ENCODE measurements at places on chromosomes 3 and 15.

DNA sequence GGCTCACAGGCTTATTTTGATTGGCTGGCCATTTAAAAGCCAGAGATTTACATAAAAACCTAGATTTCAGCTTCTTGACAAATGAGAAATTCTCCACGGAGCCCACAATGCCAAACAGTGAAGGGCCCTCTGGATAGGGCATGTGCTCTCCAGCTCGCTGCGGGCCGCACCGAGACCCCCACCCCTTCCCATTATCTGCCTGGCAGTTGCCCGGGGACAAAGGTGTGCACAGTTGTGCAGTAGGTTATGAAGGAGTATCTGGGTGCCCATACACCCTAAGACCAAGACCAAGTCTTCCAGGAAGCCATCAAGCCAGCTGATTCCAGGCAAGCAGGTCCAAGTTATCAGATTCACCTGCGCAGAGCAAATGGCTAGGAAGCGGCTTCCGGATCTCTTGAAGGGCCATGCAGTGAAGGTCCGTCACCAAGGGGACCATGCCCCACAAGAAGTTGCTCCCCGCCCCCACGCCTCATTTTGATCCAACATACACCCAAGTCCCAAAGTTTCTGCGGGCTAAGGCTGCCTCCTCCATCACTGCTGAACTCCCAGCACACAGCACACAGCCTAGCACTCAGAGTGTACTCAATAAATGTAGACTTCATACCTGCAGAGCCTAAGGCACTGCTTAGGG is 1.3 kb downstream of the MRPS25 start:
- DNase-seq: no peak

- no peak for DNase-seq
Measured at GRCh38 chr3:56629451-56629850, 53.6 kb downstream of the TASOR start.

DNA sequence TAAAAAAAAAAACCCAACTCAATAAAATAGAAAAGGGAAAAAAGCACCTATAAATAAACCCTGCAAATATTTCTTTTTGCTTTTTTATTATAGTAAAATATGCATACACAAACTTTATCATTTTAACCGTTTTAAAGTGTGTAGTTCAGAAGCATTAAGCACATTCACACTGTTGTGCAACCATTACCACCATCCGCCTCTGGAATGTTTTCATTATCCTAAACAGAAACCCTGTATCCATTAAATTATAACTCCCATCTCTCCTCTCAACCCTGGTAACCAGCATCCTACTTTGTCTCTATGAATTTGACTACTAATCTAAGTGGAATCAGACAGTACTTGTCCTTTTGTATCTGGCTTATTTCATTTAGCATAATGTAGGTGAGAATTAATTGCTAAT is 15.0 kb downstream of the CDCP1 start:
- no peak for DNase-seq

DNA sequence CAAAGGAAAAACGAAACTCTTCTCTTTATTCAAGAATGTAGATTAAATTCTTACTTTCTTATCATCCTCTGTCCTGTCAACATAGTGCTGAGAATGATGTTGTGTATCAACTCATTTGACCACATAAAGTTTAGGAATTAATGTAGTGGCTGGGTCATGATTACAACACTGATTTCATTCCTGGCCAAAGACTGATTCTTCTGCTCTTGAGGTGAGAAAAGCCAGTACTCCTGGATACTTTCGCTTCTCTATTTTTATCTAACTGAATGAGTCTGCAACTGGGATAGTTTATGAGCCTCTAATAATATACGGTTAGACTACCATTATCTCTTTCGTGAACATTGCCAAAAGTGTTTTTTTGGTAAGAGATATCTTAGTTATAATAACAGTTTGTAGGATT is 173.0 kb downstream of the LPP start:
- no peak for DNase-seq

DNA sequence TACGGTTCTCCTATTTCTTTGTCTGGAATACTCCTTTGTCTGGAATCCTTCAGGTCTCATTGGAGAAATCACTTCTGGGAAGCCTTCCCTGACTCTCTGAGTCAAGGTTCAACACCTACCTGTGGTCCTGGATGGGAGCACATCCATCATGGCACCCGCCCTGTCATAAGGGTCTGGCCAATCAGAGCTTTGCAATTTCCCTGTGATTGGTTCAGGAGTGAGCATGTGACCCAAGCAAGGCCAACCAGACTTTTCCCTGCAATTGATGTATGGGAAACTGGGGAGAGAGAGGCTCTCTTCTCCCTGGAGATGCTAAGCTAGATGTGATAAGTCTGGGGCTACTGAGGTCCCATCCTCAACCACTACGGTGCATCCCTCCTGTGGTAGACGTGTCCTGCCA is 8.1 kb downstream of the FAM3D start:
- DNase-seq: no peak

DNA sequence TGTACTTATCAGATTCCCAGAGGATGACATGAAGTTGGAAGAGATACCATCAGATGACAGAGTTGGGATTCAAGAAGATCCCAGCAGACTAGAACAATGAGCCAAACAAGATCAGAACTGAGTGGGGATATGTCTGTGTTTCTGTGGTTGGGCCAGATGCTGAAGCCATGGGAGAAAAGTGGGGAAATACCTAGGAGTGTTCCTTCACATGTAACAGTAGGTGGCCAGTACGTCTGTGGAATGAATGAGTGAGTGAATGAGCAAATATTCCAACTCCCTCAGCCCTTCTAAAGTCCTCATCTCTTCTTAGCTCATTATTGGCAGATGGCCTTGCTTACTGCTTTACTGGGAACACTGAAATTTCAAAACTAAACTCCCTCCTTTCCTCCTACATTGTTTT is 32.2 kb upstream of the GREM1 start:
- no peak for DNase-seq

- no peak for DNase-seq
Measured at GRCh38 chr3:72413228-72413627, 435.0 kb downstream of the SHQ1 start.

- DNase-seq: no peak
Measured at GRCh38 chr3:74693696-74694393, 79.4 kb upstream of the CNTN3 start.

DNA sequence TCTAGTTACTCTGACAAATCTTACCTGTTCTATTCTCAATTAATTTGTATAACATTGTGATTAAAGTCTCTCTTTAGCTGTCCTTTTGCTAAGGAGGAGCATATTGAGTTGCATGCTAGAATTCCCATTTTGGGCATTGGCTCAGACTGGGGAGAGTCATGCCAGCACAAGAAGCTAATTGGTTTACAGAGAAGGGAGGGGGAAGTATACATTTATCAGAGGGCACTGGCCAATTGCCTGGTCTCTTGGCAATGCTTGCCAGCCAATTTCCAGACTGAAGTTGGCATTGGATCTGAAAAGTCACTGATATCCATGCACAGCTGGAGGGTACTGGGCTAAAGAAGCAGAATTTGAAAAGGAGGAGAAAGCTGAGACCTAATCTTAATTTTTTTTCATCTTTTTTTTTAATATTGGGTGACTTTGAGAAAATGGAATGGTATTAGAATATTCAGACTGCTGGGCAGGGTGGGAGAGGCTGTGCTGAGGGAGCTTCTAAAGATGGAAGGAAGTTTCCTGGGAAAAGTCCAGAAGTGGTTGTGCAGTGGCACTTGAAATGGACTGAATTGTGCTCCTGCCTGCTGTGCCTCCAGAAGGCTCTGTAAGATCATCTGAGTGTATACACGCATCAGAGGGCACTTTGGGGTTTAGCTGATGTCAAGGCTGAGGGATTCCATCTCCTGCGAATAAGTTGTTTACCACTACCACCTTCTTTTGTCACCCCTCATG is 365.2 kb upstream of the DPH6 start:
- DNase-seq: no peak

- DNase-seq: peak; percentile 51
Measured at GRCh38 chr3:119937229-119937628, 155.3 kb downstream of the NR1I2 start.

DNA sequence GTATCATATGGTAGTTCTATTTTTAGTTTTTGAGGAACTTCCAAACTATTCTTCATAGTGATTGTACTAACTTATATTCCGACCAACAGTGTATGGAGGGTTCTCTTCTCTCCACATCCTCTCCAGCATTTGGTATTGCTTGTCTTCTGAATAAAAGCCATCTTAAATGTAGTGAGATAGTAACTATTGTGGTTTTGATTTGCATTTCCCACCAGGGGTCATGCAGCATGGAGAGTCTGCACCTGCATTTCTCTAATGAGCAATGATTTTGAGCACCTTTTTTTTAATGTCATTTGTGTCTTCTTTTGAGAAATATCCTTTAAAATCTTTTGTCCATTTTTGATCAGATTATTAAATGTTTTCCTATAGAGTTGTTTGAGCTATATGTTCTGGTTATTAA is 718.5 kb downstream of the ZBBX start:
- DNase-seq: no peak

GRCh38 chr15:58203537-58203936 is 65.4 kb downstream of the AQP9 start:
- DNase-seq: no peak

GRCh38 chr3:119276680-119277079 is 17.5 kb upstream of the ARHGAP31 start:
- no peak for DNase-seq

DNA sequence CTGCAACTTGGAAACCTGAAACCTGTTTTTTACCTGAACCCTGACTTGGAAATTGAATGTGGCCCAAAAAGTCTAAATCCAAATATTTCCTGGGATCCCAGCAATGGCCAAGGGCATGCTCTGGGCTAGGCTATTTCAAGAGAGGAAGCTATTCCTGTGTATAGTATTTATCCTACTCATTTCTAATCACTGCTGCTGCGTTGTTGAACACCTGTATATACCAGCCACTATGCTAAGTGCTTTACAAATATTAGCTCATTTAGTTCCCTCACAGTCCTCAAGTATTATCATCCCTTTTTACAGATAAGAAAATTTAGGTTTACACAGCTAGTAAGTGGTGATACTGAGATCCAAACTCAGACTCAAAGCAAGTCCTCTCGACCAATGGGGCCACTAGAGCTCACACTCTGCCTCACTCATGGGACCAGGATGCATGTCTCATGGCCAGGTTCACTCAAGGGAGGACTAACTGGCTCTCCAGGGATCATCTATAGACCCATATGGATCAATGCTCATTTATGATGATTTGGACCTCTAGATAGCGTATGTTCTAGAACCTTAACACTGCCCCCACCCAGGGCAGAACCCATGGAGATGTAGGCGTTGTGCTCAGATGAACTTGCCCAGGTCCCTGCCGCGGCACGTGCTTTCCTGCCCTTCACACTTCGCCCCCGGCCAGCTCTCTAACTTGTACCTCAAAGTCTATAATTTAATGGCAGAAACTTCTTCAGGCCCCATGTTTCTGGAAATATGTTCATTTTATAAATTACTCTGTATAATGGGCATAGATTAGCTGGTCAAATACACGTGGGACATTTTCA is 2.6 kb upstream of the CCR4 start:
- DNase-seq: no peak

GRCh38 chr15:75129788-75130187 is 71.9 kb upstream of the C15orf39 start:
- DNase-seq: no peak

DNA sequence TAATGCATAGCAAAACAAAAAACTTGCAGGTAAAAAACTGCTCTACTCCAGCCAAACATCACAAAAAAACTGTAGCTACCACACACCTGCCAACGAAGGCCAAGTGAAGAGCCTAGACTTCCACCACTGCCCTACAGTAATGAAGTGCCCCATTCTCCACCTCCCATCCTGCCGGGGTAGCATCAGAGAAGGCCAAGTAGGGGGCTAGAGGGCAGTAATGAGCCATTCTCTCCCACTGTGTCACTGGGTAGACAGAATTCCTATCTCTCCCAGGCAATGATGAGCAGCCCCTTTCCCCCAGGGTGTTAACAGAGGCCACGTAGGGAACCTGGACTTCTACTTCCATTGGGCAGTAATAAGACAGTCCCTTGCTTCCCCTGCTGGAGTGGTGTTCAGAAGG is 9.5 kb downstream of the SEC22C start:
- peak; percentile 36 for DNase-seq

GRCh38 chr15:51382787-51383186 is 41.3 kb downstream of the GLDN start:
- no peak for DNase-seq

GRCh38 chr3:46692566-46692990 is 901 bp downstream of the ALS2CL start:
- DNase-seq: no peak

DNA sequence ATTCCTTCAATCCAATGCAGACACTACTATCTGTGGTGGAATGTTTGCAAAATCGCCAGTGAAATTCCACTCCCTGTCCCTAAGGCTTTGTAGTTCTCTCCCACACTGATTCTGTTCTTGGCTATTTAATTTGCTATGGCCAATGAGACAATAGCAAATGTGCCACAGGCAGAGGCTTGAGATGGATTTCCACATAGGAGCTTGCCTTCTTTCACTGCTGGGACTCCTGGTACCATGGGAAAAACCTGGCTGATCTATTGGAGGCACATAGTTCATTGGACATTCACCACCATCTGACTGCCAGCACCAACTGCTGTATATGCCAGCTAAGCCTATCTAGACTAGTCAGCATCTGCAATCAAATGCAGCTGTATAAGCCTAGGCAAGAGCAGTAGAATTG is 103.8 kb downstream of the NR1D2 start:
- no peak for DNase-seq

- DNase-seq: no peak
Measured at GRCh38 chr15:33330931-33331330, 20.2 kb downstream of the RYR3 start.

GRCh38 chr3:10551139-10551538 is 45.8 kb upstream of the ATP2B2 start:
- no peak for DNase-seq

- DNase-seq: no peak
Measured at GRCh38 chr3:46549989-46550388, 16.1 kb downstream of the LRRC2 start.

- DNase-seq: no peak
Measured at GRCh38 chr3:30702828-30703397, 96.5 kb downstream of the TGFBR2 start.

DNA sequence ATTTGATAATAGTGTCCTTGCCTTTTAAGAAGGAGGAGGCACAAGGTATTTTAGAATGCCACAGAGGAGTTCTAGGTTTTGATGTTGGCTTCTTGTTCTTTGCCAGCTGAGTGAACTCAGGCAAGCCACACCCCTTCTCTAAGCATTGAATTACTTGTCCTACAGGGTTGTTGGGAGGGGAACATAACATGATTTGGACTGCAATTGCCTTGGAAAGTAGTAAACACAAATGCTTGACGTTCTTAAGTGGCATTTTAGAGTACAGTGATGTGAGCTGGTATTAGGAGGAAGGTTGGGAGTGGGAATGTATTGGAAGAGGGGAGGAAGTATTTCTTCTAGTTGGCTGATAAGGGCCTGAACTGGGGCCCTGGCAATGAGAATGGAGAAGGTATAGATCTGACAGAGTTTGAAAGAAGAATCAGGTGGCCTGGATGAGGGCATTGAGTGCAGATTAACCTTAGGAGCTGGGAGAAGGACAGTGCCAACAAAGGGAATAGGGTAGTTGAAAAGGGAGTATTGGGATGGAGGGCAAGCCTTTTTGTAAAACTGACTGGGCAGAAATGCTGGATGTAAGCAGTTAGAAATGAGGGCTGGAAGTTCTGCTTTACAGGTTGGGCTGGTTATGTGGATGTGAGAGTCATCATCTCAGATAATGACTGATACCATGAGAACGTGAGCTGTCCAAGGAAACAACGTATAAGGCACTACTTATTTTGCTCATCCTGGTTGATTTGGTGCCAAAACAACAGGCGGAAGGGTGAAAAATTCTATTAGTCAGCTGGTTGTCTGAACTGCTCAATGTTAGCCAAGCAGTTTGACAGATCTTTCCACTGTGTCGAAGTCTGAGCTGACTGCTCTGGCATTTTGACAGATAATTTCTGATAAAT is 16.7 kb downstream of the KAT2B start:
- DNase-seq: no peak
